ENCODE measurements at places on chromosomes 5 and 9.
A peak's percentile ranks its signal among the peaks of the same experiment; 100 is the strongest.

DNA sequence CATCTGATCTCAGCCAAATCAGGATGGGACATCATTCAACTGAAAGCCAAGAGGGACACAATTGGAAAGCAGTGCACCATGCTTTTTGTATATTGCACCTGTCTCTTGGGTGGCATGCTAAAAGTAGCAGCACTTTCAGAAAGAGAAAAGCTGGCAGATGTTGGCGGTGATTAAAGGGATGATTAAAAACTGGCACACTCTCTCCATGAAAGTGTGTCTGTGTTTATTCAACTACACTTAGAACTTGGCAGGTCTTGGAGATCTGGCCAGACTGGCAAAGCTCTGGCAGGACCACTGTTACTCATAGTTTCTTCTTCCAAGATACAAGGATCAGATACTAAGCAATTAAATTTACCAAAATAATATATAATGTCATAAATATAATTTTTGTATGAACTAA lies 112.9 kb upstream of the ELAVL2 start:
- DNase-seq: no peak

DNA sequence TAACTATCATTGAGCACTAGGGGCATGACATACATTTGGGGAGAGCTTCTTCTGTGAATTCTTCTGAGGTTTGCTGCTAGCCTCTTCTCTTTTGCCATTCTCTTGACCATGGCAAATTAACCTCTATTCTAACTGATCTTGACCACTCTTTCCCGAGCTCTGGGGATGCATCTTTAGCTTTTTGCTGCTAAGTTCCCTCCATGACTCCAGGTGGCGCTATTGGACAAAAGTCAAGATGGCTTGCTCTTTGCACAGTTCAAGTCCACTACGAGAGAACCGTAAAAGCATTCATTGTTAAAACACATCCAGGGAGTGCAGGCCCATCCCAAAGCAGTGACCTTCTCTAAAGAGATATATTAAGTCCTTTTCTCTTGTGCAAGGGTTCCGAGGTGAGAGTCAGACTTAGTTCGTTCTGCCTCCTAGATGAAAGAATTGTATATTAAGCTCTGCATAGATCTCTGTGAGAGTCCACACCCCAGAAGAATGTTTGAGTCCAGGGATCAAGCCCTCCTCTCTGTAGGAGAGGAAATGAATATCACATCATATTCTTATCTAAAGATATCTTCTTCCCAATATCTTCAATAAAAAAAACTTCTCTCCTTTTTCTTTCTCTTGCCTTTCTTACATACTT lies 1152.9 kb upstream of the CDH6 start:
- DNase-seq: peak; percentile 46

DNA sequence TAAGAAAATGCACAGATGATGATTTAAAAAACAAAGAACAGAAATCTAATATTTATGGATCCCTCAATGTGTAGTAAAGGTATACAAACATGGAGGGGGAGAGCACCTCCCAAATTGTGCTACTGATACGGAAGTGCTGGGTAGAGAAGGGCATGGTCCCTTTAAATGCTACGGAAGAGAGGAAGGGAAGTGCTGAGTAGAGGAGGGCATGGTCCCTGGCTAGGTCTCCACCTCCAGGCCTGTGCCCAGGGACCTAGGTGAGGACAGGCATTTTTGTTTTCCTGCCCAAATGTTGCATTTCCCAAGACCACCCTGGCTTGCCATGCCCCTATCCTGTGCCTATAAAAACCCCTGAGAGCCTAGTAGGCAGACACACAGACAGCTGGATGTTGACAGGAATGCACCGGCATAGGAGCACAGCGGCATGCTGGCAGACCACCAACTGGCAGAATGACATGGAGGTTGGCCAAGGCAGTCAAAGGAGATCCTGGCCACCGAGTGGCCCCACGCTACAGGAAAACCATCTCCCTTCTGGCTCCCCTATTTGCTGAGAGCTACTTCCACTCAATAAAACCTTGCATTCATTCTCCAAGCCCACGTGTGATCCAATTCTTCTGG lies 62.1 kb upstream of the SPDL1 start:
- no peak for DNase-seq

DNA sequence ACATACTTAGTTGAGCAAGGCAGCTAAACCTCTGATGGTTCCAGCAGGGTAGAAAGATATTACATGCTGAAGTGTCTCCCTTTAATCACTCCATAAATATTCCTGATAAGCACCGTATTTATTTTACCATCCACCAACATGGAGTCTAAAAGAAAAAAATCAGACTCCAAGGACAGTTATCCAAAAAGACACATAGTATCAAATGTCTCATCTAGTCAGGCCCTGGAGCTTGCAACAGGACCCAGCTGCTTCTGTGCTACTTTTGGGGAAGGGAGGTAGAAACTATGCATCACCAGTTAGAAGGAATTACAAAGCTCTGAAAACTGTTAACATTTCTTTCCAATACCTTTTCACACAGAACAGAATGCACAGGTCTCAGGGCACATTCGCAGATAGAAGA lies 88.1 kb downstream of the S1PR3 start:
- no peak for DNase-seq

DNA sequence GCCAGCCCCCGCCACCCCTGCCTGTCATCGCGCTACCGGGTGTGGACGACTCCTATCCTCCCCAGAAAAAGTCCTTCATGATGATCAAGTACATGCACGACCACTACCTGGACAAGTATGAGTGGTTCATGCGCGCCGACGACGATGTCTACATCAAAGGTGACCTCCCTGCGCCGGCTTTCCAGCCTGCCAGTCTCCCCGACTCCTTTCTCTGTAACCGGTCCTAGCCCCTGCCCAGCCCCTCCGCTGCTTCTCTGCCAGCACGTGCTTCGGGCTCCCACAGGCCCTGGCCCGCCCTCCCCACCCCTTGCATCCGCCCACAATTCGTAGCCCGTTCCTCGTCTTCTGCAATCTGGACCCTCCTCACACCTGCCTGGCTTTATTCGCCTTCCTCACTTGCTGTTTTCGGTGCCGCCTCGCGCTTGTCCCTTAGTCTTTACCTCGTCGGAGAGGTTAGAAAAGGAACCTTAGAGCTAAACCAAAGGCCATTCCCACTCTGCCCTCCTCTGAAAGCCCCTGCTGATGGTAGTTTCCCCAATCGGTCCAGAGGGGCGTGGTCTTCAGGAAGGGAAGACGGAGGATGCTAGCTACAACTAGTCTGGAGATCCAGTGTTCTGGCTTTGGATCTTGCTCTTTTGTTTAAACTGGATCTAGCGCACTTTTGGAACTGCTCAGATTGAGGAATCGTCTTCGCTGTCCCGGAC lies 1.4 kb downstream of the CHSY3 start:
- DNase-seq: peak; percentile 34
